Activated CD4-positive, alpha-beta T cell treated with anti-CD3 and anti-CD28 coated beads, Interleukin-2, amount 10 ng/mL, durations not matched to agents 24 days and 14 days (primary cell): ENCODE measurements at places on chromosomes 3 and 15. TPM values are rescaled to one million over a fixed set of nuclear protein-coding genes. Genes with fewer than 3 reads are reported as not detected.
A peak's percentile ranks its signal among the peaks of the same experiment; 100 is the strongest.

DNA sequence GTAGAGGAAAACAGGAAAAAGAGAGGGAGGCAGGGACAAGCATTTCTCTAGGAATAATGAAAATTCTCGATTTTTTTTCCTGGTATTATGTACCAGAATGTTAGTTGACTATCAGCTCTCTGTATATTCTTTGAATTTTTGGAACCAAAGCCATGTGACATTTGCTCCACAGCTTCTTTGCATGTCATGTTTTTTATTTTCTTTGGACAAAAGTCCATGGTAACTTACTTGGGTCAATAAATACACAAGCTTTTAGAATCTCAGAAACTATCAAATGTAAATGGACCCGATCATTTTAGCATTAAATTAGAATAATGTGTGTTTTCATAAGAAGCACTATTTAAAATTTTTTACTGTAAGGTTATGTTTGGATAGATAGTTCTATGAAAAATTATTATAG is 320.5 kb downstream of the ZIC1 start:
- DNase-seq = no peak

Gene LMCD1
- 0.52 and 0.93 TPM in 2 replicates for total RNA-seq

GRCh38 chr3:12729051-12729651 is 29.9 kb downstream of the TMEM40 start:
- no peak for DNase-seq

GRCh38 chr15:57927091-57927631 is 138.3 kb downstream of the ALDH1A2 start:
- no peak for DNase-seq

DNA sequence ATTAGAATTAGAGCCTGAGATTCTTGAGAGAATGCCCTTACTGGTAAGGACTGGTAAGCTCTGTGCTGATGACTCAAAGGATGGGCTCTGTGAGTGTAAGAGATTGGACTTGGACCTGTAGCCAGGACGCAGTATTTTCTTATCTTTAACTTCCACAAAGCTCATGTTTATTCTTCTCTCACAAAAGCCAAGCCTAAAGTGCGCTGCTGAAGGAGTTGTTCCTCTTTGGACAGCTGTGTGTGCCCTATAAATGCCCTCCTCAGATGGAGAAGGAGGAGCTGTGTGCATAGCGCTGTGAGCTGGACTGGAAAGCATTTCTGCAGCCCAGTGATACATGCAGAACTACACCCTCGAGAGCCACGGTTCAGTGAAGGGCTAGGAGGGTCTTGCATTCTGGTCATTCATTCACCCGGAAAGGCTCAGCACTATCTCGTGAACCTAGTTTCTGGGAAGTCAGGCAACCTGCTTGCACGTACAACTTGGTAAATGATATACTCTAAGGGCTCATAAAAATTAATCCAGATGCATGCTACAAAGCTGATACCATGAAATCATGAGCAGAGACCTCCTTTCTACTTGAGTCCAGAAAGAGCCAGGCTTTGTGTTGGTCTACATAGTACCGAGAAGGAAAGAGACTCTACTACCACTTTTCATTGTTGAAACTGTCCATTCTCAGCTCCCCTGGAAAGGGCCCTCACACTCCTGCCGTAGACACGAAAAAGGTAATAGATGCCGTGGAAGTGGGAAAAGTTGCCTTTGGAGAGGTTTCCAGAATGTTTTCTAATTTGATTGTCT is 103.0 kb upstream of the TBL1XR1 start:
- no peak for DNase-seq

Gene TRIP4
- total RNA-seq = 21.1 and 23.9 TPM in 2 replicates

- no peak for DNase-seq
Observed at GRCh38 chr15:66938114-66938830, 127.1 kb upstream of the SMAD3 start.

GRCh38 chr15:59444980-59445545 is 7.1 kb downstream of the FAM81A start:
- DNase-seq = no peak

Gene C3orf49
- not detected in 2 replicates for total RNA-seq

DNA sequence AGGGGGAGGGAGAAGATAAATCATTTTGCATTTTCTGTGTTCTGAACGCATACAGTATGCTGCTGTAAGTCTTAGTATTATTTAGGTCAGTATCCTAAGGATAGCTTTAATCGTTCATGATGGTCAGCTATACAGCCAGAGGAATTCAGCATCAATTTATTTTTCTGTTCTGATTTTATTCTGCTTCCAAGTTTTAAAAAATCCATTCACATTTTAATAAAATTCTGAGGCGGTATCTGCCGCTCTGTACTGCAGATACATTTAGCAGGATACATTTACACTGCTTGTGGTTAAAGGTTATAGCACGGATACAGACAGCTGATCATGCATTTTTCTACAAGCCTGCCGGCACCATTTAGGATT is 17.8 kb downstream of the ZBTB38 start:
- DNase-seq = no peak

Gene CIP2A
- total RNA-seq = 48.3 and 58.3 TPM in 2 replicates

- no peak for DNase-seq
Observed at GRCh38 chr3:129552287-129553050, 9.5 kb downstream of the H1-8 start.

GRCh38 chr3:147411238-147411814 is 2.2 kb downstream of the ZIC1 start:
- DNase-seq = peak; percentile 57

Gene SLC7A14
- total RNA-seq = not detected in 2 replicates

Gene ANKRD34C
- total RNA-seq = not detected in 2 replicates

Gene SAXO2
- total RNA-seq = 1.1 and 1.8 TPM in 2 replicates

Gene DCUN1D1
- total RNA-seq = 54.6 and 59.0 TPM in 2 replicates

Gene RBPMS2
- 0.12 TPM in 1 of 2 replicates, not detected in the other for total RNA-seq

Gene ARHGEF26
- total RNA-seq = 0.09 and 0.12 TPM in 2 replicates

Gene CLDN18
- total RNA-seq = not detected in 2 replicates

- no peak for DNase-seq
Observed at GRCh38 chr15:35329521-35329961, 216.4 kb downstream of the DPH6 start.

DNA sequence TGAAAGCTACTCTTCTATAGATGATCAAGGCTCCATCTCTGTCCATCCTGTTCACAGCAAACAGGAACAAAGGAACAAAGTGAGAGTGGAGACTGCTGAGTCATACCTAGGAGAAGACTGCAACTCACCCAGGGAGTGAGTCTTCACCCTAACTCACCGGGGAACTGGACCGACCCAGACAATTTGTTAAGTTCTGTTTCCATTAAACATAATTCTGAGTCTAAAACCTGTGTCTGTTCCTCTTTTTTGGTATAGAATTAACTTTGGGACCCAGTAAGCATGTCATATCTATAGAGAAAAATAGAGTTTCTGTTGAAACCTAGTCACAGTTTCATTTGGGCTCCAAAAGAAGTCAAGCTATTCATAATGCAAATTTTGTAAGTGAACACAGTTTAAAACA is 21.6 kb downstream of the CCDC80 start:
- no peak for DNase-seq

DNA sequence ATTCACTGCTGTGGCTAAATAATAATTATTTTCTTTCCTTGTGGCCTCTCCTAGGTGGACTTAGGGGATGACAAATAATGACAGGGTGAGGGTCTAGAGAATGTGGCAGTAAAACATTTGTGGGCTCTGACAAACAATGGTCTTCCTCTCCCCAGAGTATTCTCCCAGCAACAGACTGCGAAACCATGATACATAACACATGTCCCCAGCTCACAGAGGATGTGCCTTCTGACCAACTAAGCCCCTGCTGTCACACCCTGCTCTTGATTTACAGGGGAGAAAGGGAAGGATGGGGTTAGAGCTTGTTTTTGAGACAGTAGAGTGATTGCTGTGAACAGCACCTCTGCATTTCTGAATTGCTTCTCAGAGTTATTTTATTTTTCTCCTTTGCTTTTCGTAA is 116.6 kb upstream of the CTDSPL start:
- no peak for DNase-seq

Gene PODXL2
- 9.2 and 9.8 TPM in 2 replicates for total RNA-seq

Gene MUSTN1
- total RNA-seq = 0.43 and 0.54 TPM in 2 replicates

Gene TMC3
- total RNA-seq = not detected in 2 replicates

DNA sequence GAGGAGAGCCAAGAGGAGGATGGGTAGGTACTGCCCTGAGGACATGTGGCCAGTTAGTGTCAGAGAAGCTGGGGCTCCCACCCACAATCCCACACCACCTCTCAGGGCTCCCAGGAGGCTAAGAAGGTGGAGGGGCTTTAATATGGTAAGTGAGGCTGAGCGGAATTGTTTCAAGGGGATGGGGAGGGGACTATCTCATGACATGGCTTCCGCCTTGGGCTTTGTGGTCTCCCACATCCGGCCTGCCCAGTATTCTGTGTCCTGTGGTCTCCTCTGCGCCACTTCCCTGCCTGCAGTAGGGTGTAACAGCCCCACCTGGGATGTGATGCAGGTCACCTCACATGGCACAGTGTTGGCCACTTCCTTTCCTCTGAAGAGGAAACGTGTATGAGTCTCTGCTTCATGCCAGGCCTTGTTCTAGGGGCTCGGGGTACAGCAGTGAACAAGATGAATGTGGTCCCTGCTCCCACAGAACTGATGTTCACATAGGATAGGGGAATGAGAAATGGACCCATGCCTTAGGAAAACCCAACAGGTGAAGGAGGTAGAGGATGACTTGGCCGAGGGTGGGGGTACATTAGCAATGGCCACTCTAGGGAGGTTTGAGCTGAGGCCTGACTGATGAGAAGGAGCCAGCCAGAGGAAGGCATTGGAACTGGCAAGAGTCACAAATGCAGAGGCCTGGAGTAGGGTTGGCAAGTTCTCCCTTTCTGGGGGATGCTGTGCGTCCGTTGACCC is 3.2 kb downstream of the NEIL1 start:
- DNase-seq = peak; percentile 94

Gene TJP1
- total RNA-seq = not detected in 2 replicates

GRCh38 chr3:41518626-41519025 is 319.3 kb downstream of the CTNNB1 start:
- no peak for DNase-seq

Gene DAZL
- 0.07 and 0.19 TPM in 2 replicates for total RNA-seq

DNA sequence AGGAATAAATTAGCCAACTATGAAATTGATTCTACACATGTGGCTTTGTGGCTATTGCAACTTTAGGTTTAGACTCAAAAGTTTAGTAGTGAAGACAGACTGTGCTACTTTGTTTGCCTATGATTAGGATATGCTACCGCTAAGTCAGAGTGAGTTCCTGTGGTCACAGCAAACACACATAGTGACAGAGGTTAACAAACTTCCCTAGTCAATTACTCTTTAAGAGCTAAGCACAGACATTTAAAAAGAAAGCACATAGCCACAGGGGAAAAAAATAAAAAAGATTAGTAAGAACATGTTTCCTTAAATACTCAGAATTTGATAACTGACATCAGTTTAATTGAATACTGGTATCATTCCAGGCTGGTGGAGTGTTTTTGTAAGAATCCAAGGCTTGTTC is 207.1 kb downstream of the GBE1 start:
- DNase-seq = no peak

- DNase-seq = no peak
Observed at GRCh38 chr3:58090351-58090750, 82.1 kb downstream of the FLNB start.

DNA sequence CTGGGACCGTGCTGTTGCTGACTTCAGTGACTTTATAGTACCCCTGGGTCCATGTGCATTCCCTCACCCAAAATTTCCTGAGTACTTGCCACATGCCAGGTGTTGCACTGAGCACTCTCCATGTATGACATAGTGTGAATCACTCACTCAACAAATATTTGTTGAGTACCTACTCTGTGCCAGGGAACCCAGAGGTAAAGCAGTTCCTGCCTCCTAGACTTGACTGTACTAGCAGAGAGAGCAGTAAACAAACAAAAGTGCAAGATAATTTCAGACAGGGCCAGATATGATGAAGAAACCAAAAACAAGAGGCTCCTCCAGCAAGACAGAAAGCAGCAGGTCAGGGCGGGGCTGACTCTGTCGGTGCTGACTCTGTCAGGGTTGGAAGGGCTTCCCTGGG is 12.2 kb downstream of the TGM4 start:
- DNase-seq = no peak

DNA sequence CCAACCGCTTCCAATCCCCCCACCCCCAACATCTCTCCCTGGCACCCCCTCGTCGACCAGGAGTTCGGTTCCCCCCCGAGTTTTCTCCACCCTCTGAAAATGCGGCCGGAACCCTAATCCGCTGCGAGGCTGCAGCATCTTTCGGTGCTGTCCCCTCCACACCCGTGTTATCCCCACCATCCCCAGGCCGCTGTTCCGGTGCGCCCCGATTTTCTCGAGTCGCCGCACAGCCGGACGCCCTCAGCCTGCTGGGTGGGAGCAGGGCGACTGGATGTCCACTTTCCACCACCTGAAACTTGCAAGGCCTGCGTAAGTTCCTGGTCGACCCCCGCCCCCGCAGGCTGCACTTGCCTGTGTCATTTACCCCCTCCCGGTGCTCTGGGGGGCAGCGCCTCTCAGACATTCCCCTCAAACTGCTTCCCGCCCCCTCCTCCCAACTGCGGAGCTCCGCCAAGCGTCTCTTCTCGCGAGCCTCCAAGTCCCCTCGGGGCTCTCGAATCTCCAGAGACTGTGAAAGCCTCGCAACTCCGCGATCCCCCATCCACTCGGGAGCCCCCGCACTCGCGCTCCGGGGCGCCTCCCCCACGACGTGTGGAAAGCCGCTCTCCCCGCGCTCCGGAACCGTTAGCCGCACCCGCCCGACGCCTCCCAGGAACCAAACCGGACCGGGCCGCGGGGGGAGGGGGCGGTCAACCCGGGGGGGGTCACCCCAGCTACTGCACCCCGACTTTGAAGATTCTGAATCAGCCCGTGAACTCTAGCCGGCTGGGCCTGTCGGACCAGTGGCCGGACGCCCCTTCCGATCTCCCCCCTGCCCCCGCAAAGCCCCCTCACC is 566 bp downstream of the ETV5 start:
- DNase-seq = peak; percentile 75

Gene BCL2A1
- total RNA-seq = 110 and 111 TPM in 2 replicates

Gene PCLAF
- total RNA-seq = 67.6 and 81.9 TPM in 2 replicates

Gene PPP1R14D
- total RNA-seq = not detected in 2 replicates

Gene ST3GAL6
- 0.19 TPM in 1 of 2 replicates, not detected in the other for total RNA-seq

GRCh38 chr3:59426821-59427565 is 377.2 kb upstream of the CFAP20DC start:
- no peak for DNase-seq

DNA sequence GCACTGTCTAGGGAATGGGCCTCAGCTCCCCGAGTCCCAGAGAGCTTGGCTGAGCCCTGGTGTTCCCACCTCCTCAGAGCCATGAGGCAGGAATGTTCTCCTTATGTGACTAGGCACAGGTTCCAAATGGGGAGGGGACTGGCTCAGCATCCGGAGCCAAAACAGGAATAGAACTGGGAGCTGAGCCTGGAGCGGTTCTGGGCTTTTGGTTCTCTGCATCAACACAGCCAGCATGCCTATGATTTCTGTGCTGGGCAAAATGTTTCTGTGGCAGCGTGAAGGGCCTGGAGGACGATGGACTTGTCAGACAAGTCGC is at the start of gene FAM131A:
FAM131A (plus strand) TSS at position 202 of the 316 bp plus-strand sequence; CDS start at position 233, 31 bp downstream.
- DNase-seq = no peak

- no peak for DNase-seq
Observed at GRCh38 chr3:20668411-20668810, 482.4 kb upstream of the SGO1 start.

Gene LIPC
- 0.80 and 0.93 TPM in 2 replicates for total RNA-seq

Gene CPN2
- total RNA-seq = not detected in 2 replicates

Gene CSPG5
- total RNA-seq = 1.7 and 2.0 TPM in 2 replicates

- DNase-seq = no peak
Observed at GRCh38 chr3:28590216-28590615, 241.6 kb upstream of the AZI2 start.

GRCh38 chr3:27791956-27792355 is 69.8 kb upstream of the EOMES start:
- DNase-seq = no peak

- no peak for DNase-seq
Observed at GRCh38 chr3:73863546-73864079, 238.9 kb upstream of the PDZRN3 start.
